ENCODE measurements at places on chromosomes 1 and 21. TPM values are rescaled to one million over a fixed set of nuclear protein-coding genes. Genes with fewer than 3 reads are reported as not detected.
A peak's percentile ranks its signal among the peaks of the same experiment; 100 is the strongest.

C8A gene
- total RNA-seq: not detected

UBE2U gene
- total RNA-seq: not detected

MMEL1 gene
- total RNA-seq: 0.67 TPM

CADM3 gene
- total RNA-seq: not detected

KRTAP21-2 gene
- total RNA-seq: not detected

GCSAML gene
- not detected for total RNA-seq

B3GALT2 gene
- total RNA-seq: 15.1 TPM

CFHR5 gene
- not detected for total RNA-seq

FNDC10 gene
- 2.7 TPM for total RNA-seq

- no peak for DNase-seq
Observed at GRCh38 chr21:45417256-45417950, 12.4 kb downstream of the COL18A1 start.

DNA sequence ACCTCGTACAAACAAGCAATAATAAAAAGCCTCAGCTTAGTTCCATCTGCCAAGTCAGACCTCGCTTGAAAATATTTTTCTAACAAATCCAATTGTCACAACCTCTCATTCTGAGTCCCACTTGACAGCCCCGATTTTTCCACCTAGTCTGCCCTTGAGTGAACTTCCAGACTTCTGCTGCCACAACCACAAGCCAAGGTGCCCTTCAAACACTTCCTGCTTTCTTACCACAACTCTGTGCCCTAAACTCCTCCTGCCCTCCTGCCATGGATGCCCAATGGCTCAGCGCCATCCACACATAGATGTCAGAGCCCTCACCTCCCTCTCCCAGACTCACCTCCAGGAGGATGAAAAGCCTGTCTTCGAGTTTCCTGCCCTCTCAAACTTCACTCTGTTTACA, 3.9 kb downstream of the TMPRSS2 start:
- DNase-seq: no peak

DNA sequence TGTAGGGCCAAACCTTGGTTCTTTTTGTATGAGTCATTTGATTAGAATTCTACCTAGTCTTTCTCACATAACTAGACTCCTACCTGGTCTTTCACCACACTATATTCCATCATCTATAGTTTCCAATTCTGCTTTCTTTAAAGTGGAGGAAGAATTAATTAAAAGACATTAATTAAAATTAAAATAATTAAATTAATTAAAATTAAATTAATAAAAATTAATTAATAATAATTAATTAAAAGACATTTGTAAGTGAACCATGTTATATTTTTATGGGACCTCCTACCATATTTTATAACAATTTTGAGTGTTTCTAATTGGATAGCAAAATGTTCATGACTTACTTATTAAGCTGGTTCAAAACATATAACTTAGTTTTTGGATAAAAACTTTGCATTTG, 77.4 kb downstream of the CCDC18 start:
- DNase-seq: no peak

DNA sequence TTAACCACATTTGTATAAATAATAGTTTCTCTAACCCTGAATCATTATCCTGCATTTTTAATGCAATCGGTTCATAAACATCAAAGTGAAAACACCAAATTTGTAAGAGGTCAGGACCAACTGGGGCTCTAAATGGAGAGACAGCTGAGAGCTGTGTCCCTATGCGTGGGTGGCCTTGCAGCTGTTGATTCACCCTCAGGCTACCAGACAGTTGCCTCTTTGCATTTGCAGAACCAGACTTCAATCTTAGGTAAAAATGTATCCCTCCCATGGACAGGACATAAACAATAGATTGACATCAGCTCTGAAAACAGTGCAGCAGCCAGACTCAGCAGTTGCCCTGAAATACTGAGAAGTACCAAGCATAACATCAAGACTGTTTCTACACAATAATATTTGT, 8.8 kb upstream of the TGFB2 start:
- DNase-seq: no peak

- DNase-seq: no peak
Observed at GRCh38 chr21:41536076-41536826, 28.3 kb upstream of the TMPRSS2 start.

GRCh38 chr1:195495720-195496635, 1112.3 kb downstream of the KCNT2 start:
- no peak for DNase-seq

DNA sequence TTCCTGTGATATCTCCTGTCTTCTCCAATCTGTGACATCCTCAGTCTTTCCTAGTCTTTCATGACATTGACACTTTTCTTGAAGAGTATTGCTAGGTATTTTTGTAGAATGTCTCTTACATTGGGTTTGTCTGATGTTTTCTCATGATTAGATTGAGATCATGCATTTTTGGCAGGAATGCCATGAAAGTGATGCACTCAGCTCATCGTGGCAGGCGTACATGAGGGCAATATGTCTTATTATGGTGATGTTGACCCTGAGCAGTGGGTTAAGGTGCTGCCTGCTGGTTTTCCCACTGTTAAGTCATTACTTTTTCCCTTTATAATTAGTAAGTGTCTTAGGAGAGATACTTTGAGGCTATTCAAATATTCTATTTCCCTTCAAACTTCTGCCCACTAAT, 80.2 kb upstream of the SSX2IP start:
- DNase-seq: no peak

DNA sequence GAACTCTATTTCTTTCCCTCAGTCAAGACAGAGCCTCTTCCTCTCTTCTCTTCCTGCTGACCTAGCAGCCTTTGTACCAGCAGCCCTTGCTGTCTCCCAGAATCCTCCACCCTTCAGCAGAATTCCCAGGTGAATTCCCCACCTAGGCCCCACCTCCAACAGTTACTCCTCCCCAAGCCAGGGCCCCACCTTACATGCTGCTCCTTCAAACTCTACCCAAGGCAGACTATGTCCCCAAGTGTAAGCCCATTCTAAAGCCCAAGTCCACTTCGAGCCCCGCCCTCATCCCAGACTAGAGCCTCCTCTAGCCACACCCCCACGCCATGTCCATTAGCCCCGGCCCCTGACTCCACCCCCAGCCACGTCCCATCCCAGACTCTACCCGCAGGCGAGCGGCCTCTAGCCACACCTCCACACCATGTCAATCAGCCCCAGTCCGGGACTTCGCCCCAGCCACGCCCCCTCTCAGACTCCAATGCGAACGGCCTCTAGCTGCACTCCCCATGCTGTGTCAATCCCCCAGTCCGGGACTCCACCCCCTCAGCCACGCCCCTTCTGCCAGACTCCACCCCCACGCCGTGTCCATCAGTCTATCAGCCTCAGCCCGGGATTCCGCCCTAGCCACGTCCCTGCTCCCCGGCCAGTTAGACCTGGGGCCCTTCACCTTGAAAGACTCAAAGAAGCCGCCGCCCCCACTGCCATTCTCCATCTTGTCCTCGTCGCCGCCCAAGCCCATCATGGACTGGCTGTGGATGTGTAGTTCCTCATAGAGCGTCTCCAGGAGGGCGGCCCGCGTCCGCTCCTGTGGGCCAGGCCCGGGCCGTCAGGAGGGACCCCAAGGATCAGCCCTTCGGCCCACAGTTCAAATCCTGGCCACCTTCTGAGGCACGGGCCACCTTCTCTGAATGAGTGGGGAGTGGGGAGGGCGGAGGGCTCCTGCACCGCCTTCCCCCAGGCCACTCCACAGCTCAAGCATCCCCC, 61.3 kb downstream of the RAP1GAP start:
- DNase-seq: peak; percentile 5

- no peak for DNase-seq
Observed at GRCh38 chr1:180563026-180563827, 4.5 kb downstream of the OVAAL start.

DNA sequence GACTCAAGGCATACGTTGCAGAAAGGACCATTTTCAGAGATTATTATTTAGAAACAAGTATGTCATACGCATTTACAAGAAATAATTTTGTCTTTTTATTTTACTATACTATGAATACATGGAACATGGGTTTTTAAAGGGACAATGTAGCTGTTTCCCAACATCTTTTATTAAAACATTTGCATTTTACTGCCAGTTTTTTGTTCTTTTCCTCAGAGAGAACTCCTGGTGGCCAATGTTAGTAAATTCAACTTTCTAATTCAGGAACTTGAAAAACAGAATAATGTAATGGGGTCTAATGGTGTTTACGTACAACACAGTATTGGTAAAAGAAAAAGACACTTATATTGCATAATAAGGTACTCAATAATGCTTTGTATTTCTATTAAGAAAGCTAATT, 14.9 kb downstream of the PRDM2 start:
- no peak for DNase-seq

- no peak for DNase-seq
Observed at GRCh38 chr1:86582161-86582560, 35.3 kb downstream of the CLCA4 start.

DNA sequence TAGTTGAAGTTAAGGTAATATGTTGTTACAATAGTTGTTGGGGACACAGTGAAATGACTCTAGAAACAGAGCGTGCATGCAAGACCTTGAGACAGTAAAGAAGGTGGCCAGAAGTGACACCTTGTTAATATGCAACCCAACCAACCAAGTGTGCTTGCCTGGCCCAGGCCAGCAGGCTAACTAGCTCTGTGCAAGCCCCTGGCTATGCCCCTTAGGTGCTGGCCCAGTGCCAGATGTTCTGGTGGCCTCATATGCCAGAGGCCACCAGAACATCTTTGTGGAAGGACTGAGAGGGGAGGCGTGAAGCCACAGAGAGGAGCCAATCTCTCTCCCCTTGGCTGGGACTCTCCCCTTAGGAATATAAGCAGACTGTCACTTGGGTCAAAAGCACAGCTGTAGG, 111.2 kb upstream of the JUN start:
- no peak for DNase-seq

- no peak for DNase-seq
Observed at GRCh38 chr1:23793861-23794731, 3.2 kb downstream of the LYPLA2 start.

GRCh38 chr21:21119091-21119490, 120.9 kb downstream of the NCAM2 start:
- DNase-seq: no peak

GRCh38 chr1:204828352-204828850, 42.3 kb upstream of the NFASC start:
- peak; percentile 24 for DNase-seq

DNA sequence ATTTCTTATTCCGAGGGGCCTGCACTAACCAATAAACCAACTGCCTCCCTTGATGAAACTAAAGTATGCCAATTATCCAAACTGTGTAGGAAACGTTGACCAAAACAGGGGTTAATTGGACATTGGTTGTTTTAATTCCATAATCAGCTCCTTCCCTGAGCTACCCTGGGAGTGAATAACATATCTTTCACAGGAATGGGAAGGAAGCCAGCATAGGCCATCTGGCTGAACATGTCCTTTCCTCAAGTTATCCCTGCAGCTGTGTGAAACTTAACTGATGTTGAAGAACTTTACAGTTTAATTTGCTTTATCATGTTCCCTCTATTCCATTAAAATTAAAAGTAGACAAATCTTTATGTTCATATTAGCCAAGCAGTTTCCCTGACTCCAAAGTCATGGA, 75.4 kb downstream of the NRIP1 start:
- no peak for DNase-seq

GRCh38 chr1:24325587-24326449, 6.7 kb downstream of the GRHL3 start:
- DNase-seq: no peak

GRCh38 chr1:178037510-178038253, 56.2 kb upstream of the RASAL2 start:
- DNase-seq: no peak

GRCh38 chr1:154657556-154657955, 49.6 kb upstream of the ADAR start:
- no peak for DNase-seq

DNA sequence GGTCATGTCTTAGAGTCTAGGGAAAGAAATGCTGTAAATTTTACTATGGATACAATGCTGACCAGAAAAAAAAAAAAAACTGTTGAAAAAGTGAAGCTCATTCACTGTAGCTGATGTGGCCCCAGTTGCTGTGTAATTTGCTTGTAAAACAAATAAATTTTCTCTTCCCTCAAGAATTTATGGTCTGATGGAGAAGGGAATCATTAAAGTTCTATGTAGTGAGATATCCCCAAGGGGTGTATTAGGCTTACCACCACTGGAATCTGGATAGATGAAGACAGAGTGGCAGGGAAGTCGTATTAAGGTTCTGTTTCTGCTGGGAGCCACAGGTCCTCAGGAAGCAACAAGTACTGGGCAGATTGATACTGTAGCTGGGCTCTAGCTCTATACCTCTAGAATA, 860.0 kb downstream of the LTN1 start:
- no peak for DNase-seq

DNA sequence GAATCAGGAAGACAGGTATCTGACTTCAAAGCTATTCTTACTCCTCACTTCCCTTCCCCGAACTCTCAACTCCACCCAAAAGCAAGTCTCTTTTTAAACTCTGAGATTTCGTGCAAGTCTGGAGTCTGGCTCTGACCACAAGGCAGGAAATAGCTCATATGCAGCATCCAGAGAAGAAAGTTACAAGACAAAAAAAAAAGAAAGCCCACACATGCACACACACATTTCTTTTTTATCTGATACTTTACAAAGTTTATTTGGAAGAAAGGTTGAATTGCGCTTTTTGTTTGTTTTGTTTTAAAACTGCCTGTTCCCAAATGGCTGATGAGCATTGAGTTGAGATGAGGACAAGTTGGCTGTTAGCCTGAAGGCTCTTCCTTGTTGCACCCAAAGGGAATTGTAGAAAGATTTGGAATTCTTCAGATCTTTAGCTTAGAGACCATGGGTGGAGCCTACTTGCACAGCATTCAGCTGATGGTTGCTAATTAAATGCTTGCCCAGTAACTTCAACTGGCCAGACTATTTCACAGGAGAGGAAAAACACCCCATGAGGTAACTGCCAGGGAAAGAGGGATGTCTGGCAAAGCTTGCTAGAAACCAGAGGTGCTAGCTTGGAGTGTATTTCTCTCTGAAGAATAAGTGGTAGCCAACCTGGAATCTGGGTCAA, 490.3 kb downstream of the TTLL7 start:
- DNase-seq: peak; percentile 66

- DNase-seq: no peak
Observed at GRCh38 chr1:26705788-26706311, 10.0 kb downstream of the ARID1A start.

DNA sequence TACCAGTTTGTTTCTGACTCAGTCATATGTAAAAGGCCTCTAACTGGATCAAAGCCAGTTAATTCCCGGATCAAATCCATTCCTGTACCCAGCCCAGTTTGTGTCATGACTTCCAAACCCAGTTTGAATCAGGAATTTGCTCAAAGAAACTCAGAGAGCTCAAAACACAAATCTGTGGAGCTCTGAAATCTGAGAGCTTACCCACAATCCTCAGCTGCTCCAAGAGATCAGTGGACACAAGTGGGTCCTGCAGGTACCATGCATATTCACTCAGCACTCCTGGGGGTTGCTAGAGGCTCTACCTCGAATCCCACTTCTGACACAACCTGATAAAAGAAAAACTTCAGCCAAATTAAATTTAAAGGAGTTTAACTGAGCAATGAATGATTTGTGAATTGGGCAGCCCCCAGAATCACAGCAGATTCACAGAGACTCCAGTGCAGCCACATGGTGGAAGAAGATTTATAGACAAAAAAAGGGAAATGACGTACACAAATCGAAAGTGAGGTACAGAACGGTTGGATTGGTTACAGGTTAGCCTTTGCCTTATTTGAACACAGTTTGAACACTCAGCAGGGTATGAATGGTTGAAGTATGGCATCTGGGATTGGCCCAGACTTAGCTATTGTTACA, 11.9 kb upstream of the MRPL55 start:
- DNase-seq: no peak

Data from CD4-positive, alpha-beta memory T cell (primary cell).